ENCODE measurements at places on chromosomes 3 and 15. TPM values are rescaled to one million over a fixed set of nuclear protein-coding genes. Genes with fewer than 3 reads are reported as not detected.

The ERC2 gene
- 0.53 TPM for total RNA-seq

The FRG2C gene
- total RNA-seq = not detected

The CLDN18 gene
- not detected for total RNA-seq

The KBTBD13 gene
- not detected for total RNA-seq

The KLHL40 gene
- total RNA-seq = not detected

The C3orf52 gene
- 4.8 TPM for total RNA-seq

The MEIS2 gene
- total RNA-seq = 35.4 TPM

The KLF15 gene
- 2.9 TPM for total RNA-seq

The BSN gene
- total RNA-seq = 0.06 TPM

The KCNMB3 gene
- 1.8 TPM for total RNA-seq

The RTP1 gene
- total RNA-seq = not detected

The ECT2 gene
- 28.4 TPM for total RNA-seq

The DLEC1 gene
- total RNA-seq = 0.26 TPM

The FAM107A gene
- 0.99 TPM for total RNA-seq

The COL6A6 gene
- 0.40 TPM for total RNA-seq

The CPNE9 gene
- total RNA-seq = not detected

The KIF15 gene
- 11.0 TPM for total RNA-seq

The OR5K2 gene
- total RNA-seq = not detected
